ENCODE measurements at places on chromosomes 5 and 9.

DNA sequence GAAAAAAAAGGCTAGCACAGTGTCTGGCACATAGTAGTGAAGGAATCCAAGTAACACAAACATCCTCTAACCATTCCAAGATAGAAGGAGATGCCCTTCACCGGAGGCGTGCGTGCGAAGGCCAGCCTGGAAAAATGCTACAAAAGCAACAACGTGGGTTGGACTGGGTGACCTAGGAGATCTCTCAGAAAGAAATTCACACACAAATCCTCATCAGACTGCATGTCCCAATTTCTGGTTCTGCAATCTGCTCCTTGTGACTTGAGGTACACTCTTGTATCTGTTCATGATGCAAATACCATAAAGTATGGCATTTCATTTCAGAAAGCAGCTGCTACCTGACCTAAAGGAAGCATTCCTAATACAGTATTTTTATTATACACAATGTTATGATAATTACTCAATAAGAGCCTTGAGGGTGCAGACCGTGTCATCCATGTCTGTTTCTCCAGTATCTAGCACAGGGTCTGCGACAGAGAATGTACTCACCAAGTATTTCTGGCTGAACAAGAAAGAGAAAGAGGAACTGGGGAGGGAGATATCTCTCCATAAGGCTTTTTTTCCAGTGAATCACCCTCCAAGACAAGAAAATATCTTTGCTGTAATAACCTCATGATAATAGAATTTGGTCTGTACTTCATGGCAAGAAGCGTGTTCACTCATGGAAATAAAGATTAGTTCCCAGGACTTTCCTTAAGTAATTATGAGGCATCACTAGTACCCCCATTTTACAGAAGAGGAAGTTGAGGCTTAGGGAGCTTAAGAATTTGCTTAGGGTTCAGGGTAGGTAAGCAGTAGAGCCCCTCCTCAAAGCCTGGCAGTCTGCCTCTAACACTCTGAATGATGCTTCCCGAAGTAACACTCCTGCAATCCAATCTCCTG is 138.3 kb downstream of the CDK5RAP2 start:
- no peak for DNase-seq

GRCh38 chr5:98535901-98536300 is 237.6 kb upstream of the RGMB start:
- DNase-seq = no peak

DNA sequence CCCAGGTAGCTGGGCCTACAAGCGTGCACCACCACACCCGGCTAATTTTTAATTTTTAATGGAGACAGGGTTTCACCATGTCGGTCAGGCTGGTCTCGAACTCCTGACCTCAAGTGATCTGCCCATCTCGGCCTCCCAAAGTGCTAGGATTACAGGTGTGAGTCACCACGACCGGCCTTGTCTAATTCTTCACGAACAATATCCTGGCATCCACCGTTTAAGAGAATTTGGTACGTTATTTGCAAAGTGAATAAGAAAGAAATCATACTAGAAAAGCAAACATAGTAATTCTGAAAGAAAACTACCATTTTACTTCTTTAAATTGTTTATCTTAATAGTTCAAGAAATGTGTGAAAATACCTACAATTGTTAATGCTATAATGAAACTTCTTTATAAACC is 42.9 kb upstream of the TRIO start:
- DNase-seq = no peak

GRCh38 chr9:93589688-93590087 is 13.3 kb downstream of the PHF2 start:
- DNase-seq = no peak

DNA sequence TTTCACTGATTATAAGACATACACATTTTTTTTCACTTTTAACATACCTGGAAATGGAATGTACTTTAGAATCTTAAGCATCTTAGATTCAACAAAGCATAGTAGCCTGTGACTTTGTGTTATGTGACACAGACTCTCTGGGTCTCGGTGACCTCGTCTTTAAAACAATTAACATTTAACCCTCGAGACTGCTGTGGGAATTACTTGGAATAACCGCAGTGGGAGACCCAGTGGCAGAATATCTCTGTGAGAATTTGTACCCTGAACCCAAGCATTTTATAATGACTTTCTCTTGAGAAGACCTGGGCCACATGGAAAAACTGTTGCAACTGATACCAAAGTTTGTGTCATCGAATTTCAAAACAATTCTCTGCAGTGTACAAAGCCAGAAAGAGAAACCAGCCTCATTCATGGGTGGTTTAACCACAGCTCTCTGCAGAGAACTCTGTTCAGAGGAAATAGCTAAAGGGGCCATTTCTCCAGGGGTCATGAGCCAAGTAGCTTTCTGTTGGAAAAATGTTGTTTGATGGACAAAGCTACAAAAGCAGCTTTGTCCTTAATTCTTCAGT is 10.0 kb upstream of the RETREG1 start:
- no peak for DNase-seq

GRCh38 chr5:62475072-62475471 is 62.5 kb downstream of the IPO11 start:
- DNase-seq = no peak

DNA sequence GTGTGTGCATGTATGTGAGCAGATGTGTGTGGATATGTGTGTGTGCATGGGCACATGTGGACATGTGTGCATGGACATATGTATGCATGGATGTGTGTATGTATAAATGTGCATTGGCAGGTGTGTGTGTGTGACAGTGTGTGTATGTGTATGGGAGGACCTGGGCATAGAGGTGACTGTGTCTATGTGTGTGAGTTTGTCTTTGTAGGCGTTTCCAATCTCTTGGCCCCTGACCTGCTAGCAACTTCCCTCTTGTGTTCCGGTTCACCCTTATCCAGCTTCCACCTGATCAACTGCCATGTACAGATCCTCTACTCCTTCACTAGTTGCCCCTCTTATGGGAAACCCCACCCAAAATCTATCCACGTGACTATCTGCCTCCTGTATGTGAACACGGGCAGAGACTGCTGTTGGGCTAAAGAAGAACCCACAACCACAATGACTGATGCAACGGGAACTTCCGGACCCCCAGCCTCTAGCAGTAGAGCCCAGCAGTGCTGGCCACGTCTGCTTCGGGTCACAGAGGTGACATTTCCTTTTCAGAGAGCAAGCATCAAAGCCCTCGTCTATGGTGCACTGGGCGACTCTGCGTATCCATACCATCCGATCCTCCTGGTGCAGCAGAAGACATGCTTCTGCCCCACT is 24.9 kb upstream of the GADD45G start:
- no peak for DNase-seq

GRCh38 chr9:123321616-123322272 is 34.3 kb upstream of the CRB2 start:
- no peak for DNase-seq

- no peak for DNase-seq
Measured at GRCh38 chr5:114822436-114822835, 347.3 kb downstream of the TRIM36 start.

DNA sequence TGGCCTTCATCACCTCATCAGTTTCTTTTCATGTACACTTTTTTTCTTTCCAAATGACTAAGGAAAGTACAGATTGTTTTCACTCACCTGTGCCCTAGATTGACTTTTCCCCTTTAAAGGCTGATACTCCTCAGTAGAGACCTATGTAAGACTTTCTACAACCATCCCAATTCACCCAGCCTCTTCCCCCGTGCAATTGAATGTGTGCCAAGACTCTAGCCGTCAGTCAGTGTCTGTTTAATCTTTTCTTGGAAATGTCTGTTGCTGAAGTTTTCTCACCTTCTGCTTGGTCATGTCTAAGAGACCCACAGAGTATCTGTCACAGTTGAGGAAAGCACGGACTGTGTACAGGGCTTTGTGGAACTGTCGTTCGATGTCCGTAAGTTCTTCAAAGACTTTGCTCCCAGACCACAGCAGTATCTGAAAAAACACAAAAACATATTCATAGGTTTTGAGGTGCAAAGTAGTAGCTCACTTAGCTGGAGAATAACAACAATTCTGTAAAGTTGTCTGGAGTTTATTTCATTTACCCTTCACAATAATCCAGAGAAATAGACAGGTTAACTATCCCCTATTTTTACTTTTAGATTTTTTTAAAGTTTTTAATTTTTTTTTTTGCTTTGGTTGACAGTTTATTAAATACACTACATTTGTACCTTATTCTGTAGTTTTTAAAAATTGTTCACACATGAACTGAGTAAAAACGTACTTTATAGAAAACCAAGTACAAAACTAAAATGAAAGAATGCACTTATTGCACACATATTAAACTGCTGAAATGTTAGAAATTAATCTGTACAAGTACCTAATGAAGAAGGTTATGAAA is 13.6 kb downstream of the PDE6A start:
- no peak for DNase-seq

DNA sequence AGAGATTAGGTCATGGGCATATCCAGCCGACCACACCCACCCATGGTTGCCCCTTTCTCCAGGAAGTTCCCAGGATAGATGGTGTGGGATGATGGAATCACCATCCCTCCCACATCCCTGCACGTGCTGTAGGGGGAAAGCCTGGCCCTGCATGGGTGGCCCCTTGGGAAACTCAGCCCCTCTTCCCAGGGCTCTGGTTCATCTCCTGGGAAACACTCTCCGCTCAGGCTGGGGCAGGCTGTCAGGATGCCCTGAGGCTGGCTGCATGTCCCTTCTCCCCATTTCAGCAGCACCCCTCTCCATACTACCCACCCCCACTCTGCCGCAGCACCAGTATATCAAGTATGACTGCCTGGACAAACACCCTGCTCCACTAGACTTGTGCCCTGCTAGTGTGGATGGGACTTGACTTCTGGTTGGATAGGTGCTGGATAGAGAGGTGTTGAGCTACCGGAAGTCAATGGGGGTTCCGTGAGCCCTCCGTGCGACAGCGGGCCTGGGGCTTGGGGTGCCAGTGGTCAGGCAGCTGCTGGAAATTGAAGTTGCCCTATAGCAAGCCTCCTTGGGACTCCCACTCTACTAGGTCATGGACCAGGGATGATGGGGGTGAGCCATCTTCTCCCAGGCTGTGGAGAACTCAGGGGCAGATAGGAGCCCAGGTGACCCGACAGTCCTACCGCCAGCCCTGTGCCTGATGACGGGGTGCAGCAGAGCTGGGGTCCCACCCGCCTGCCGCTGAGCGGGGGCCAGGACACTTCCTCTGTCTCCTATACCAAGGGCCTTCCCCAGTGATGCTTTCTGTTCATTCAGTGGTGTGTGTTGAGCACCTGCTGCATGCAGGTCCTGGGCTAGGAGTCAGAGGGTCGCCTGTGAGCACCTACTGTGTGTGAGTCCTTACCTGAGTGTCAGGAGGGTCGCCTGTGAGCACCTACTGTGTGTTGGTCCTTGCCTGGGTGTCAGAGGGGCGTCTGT is 69.4 kb upstream of the COL5A1 start:
- DNase-seq = no peak

DNA sequence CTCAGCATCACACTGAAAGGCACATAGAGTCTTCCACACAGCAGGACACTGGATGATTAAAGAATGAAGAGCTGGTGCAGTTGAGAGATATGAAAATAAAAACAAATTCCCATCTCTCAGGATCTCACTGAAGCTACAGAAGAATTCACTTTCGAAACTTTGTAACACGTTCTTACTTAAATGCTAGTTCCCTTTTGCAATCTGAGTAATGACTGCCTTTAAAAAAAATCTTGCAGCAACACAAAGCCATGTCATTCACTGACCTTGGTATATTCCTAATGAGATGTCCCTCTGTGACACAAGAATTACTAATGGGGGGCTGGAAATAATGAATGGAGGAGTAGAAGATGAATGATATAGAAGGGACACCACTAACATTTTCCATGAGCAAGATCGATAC is 201.8 kb downstream of the GLIS3 start:
- no peak for DNase-seq

- DNase-seq = no peak
Measured at GRCh38 chr5:143234162-143234842, 169.2 kb downstream of the NR3C1 start.

Data from stimulated activated CD4-positive, alpha-beta T cell treated with anti-CD3 and anti-CD28 coated beads, Interleukin-2, amount 100 ng/mL, for 48 hours (primary cell).